ENCODE measurements at places on chromosomes 5 and 9. TPM values are rescaled to one million over a fixed set of nuclear protein-coding genes. Genes with fewer than 3 reads are reported as not detected.

DNA sequence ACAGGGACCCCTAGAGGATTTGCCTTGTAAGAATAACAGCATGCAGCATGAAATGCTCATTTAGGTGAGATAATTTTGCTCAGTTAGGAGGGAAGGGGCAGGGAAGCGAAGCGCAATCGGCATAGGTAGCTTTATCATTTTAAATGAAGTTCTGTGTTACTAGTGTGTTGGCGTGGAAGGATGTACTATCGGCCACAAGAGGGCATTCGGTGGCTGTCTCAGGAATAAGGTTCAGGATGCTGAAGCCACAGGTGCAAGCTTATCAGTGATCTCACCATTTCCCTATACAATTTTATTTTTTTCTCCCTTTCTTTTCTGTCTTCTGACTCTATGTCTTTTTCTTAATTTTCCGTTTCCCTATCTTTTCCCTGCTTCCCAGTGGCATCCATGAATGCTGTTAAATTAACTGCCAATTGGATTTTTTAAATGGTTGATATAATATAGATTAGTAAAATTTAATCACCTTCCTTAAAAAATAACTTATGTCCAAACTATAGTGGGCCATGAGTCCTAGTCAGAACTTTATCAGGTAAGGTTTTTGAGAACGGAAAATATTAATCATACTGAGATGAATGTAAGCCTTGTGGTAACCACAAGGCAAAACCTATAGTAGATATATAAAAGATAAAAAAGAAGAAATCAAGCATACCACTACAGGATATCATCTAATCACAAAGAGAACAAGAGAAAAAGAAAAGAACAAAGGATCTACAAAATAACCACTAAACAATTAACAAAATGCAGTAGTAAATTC lies 1.2 kb upstream of the INSL6 start:
- peak; percentile 9 for DNase-seq

GARIN3 gene
- polyA plus RNA-seq = not detected

TXNDC15 gene
- 35.8 TPM for polyA plus RNA-seq

DNA sequence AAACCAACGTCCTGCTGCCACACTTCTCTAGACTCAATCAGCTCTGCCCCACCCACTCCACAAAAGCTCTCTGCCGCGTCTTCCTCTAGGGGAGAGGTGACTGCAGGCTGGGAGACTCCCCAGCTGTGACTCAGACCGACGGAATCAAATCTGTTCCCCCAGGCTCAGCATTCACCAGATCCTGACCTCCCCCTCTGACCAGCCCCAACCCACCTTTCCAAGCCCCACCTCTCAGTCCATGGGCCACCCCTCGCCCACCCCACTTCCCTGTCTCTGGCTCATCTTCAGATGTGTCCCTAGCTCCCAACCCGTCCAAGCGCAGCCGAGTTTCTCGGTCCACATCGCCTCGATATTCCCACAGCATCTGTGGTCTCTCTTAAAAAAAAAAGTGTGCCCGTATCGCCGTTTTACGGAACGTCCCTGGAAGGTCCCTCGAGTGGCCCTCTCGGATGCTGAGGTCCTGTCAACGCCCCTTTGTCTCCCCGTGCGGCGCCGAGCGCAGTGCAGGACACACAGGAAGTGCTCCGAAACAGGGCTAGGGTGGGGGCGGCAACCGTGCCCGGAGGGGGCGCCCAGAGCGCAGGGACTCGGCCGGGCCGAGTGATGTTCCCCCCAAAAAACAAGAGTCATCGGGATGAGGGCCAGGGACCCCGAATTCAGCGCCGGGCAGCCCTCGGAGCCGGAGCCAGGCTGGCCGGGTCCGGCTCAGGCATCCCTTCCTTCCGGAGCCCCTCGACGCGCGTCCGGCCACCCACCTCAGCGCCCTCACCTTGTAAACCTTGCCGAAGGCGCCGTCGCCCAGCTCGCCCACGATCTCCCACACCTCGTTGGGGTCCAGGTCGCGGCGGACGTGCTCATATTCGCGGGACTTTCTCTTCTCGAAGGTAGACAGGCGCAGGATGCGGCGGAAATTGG lies 649 bp downstream of the STK10 start:
- peak; percentile 87 for DNase-seq

GRCh38 chr5:11047625-11048024 lies 286.6 kb upstream of the DAP start:
- no peak for DNase-seq

- no peak for DNase-seq
These were observed 329.5 kb downstream of the ICE1 start for GRCh38 chr5:5751987-5752386.

DNA sequence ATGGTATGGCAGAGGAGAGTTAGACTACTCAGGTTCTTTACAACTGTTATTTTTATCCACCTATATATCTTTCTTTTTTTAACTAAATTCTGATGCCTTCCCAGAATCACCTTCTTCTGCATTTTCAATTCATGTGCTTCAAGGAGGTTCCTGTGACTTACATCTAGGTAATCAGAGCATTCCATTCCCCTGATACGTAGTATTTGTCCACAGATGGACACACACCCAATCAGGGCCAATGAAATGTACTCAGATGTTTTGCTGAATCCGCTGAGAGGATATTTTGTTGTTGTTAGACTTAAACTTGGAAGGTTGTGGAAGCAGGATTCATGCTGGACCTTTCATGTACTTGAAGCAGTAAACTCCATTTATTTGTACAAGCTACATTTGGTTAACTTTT lies 159.4 kb upstream of the FER start:
- no peak for DNase-seq

GRCh38 chr5:139577689-139578290 lies 16.7 kb downstream of the UBE2D2 start:
- no peak for DNase-seq

- no peak for DNase-seq
These were observed 9.3 kb upstream of the AFAP1L1 start for GRCh38 chr5:149262315-149262714.

- peak; percentile 28 for DNase-seq
These were observed 63.2 kb downstream of the PRRT1B start for GRCh38 chr9:131608493-131609037.

DNA sequence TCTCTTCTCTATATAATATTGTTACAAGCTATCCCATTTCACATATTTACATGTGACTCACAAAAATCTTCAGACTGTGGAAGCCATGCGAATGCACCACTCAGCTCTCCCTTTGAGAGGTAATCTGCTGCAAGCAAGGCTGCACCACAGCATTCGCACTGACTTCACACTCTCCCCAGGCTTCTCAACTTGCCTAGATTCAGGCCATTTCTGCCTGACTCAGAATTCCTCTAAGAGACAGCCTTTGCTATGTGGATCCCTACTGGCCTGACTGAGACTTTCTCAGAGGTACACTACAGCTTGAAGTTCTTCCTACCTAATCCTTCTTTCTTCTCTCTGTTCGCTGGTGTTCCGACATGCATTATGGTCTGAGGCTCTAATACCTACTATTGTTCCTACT lies 21.1 kb upstream of the DMRTA1 start:
- DNase-seq = no peak

DNA sequence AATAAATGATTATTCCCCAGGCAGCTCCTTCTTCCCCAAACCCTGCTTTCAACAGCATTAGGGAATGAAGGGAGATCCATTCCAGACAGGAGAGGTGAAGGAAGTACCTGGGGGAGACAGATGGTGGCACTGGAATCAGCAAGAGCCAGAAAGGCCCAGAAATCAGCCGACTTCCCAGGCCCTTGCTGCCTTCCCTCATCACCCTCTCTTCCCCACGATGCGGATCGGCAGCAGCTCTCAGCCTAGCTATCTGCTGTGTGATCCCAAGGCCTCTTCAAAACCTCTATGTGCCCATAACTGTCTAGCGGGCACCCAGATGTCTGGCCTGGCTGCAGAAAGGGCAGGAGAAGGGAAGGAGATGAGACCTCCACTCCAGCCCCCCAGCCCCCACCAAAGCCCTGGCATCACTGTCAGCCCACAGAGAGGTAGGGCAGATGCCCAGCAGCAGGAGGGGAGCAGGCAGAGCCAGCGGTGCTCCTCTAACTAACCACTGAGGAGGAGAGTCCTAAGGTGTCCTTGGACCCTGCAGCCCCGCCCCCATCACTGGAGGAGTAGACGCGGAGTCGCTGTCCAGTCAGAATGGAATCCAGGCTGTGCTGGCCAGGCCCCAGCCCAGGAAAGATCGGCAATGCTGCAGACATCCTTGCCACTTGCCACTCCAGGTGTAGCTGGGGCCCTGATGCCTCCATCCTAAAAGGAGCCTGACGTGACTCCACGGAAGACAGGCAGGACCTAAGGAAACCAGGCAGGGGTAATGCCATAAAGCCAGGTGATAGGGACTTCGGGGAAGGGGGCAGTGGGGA lies 12.7 kb downstream of the CNTFR start:
- DNase-seq = no peak

DNA sequence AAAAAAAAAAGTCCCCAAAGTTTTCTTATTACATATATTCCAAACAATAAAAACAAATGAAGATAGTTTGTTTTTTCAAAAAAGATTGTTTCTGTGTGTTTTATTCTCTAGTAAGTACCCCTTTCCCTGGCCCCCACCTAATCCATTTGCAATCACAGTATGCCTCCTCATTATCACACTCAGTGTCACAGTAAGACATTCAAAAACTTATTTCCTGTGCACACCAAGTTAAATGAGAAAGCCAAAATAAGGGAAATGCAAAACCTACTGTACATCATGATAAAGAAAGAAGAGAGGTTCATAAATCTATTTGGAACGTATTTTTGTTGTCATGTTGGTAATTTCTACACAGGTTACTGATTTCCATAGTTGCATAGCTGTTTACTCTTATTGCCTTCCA lies 62.3 kb downstream of the ST8SIA4 start:
- DNase-seq = no peak

DNA sequence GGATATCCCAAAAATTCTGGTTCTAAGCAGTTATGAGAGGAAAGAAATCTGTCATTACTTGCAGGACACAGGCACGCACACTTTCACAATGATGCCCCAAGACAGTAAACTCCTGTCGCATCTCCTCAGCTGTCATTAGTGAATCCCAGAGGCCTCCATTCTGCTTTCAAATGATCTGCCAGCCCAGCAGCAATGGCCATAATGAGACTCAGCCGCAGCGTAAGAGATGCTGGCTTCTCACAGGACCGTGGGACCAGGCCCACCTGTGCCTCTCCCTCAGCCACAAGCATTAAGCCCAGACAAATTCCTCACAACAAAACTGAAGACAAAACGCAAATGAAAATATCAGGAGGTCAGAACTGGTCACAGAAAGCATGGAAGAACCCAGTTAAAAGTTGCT lies 98.0 kb upstream of the VLDLR start:
- DNase-seq = no peak

DNA sequence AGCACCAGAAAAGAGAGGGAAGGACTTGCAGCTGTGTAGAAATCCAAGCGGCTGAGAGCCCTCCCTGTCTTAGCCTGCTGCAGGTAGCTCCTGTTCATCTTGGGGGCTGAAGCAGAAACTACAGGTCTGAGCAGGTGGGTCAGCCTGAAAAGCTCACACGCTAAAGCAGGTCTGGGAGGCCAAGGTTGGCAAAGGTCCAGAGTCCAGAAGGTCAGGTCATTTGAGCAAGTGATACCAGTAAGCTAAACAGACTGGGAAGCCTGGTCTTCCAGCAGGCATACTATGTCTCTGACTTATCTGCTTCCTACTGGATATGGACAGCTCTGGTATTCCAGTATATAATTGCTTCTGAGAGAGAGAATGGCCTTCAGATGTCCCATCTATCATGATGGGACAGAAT lies 26.2 kb downstream of the PTCD2 start:
- DNase-seq = no peak

- no peak for DNase-seq
These were observed 21.2 kb upstream of the SARDH start for GRCh38 chr9:133759146-133759900.

DNA sequence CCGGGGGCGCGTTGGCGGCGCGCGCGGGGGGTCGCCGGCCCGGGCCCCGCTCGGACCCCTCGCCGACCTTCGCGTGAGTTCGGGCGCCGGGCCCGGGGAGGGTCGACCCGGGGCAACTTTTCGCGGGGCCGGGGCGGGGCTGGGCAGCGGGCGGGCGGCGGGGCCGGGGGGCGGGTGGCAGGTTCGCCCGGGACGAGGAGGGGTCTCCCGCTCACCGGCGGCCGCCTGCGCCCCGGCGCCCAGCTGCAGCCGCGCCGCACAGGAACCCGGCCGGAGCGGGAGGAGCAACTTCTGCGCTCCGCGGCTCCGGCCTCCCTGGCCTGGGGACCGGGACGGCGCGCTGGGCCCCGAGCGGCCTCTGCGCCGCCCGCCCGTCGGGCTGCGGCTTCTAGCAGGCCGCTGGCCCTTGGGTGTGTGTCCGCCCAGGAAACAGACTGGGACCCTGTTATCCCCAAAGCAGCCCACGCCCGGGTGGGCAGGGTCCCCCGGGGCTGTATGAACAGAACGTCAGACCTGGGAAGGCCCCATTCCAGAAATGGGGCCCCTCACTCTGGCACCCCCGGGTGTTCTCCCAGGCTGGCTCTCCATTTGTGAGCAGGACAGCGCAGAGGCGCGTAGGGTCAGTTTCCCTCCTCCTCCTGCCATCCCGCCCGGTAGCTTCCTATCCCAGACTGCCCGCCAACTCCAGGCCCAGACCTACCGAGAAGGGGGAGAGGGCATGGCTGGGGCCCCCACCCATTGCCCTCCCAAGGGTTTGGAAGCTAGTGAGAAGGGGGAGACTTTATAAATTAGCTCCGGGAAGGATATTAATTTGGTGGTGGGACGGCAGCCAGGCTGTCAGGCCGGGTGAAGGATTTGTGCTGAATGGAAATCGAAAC lies 708 bp downstream of the RXRA start:
- no peak for DNase-seq

ZCCHC7 gene
- polyA plus RNA-seq = 11.9 TPM
